ENCODE measurements at places on chromosomes 1 and 21.

GRCh38 chr1:43671626-43672330 lies 21.8 kb downstream of the KDM4A start:
- no peak for DNase-seq

- DNase-seq = no peak
Observed at GRCh38 chr1:53362270-53362669, 34.4 kb upstream of the LRP8 start.

- no peak for DNase-seq
Observed at GRCh38 chr1:240608707-240609106, 3.2 kb downstream of the GREM2 start.

DNA sequence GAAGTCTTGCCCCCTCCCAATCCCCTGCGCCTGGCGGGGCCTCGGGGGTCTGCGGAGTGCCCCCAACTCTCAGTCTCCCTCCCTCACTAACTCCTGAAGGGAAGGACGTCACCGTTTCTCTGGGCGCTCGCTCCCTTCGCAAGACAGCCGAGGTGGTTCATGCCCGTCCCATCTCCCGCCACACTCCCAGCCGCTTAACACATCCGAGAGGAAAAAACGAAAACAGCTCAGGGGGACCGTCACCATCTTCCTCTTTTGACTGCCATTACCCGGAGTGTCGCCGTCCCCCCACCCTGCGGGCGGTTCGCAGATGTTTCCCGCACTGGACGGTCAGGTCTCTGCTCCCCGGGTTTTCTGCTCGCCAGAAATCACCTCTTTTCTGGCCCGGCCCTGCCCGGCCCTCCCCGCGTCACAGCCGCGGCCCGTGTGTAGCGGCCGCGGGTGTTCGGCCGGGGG lies 532 bp downstream of the ERO1B start:
- no peak for DNase-seq

DNA sequence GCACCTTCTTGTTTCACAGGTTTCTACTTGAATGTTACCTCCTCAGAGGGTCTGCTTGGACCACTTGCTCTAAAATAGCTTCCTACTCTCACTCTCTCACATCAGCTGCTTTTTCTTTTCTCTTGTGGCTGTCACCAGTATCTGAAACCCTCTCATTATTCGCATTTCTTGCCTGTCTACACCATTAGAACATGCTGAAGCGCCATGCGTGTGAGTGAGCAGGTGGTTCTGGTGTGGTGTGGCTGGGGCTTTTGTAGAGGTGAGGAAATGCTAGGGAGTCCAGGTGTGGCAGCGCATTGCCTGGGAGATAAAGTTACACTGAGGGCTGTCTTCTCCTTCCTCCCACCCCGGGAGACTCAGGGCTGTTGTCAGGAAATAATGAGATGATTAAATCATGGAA lies 4.1 kb downstream of the ZNF362 start:
- DNase-seq = no peak

DNA sequence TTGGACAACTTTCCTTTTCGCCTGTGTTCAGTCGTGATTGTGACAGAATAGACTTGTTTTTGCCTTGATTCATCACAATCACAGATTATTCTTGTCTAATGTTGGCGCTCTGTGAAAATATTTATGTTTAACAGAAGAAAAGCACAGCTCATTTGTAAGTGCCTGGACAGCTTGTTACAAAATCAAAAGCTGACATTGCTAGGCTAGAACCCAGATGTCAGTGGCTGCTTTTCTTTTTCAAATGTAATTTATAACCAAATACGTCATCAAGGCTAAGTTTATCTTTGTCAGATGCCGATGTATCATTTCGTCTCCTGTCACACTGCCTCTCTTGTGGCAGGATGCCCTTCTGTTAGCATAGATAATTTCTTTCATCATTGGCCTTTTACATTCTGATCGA lies 1227.3 kb downstream of the PLA2G4A start:
- no peak for DNase-seq

- DNase-seq = no peak
Observed at GRCh38 chr1:63322114-63322943, at the start of gene FOXD3. Gene FOXD3, plus strand, starts transcription at chr1:63322567. Its CDS starts 492 bp downstream, at chr1:63323059.

Measured in cortex of kidney (tissue), 1 donor.